Stimulated activated naive CD8-positive, alpha-beta T cell treated with anti-CD3 and anti-CD28 coated beads, Interleukin-15, Interleukin-2, amounts not matched to agents 100 U/mL and 50 U/mL, for 24 hours (primary cell): ENCODE measurements at places on chromosomes 4 and X.

GRCh38 chr4:76738086-76738931 is 159.6 kb downstream of the SOWAHB start:
- DNase-seq: peak; percentile 43

DNA sequence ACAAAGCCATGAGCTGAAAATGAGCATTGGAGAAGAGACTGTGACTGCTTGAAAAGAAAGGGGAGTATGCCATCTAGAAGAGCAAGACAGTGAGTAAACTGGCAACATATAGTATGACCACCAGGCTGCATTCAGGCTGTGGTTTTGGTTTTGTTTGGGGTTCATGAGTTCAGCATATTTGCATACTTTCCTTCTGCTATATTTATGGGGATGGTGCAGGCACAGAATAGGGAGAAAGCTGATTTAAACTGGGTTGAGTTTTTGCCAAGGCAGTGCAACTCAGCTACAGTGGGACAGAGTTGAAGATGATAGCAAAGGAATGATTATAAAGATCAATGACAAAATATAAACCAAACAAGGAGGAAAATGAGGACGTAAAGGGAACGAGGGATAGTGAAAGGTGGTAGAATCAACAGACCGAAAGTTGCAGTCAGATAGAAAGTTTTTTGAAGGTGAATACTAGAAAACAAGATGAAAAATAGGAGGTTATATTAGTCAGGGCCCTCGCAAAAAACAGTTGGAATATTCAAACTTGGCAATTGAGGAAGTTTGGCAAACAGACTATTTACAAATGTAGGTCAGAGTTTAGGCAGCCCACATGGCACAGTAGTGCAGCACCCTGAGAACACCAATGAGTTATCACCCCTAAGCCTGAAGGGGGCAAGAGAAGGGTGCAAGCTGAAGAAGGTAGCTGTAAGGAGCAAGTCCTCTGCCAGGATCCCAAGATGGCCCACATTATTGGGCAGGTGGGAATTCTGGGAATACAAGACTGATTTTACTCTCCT is 114.8 kb upstream of the MAP9 start:
- DNase-seq: no peak

- no peak for DNase-seq
Measured at GRCh38 chr4:7842384-7843279, 97.0 kb downstream of the AFAP1 start.

DNA sequence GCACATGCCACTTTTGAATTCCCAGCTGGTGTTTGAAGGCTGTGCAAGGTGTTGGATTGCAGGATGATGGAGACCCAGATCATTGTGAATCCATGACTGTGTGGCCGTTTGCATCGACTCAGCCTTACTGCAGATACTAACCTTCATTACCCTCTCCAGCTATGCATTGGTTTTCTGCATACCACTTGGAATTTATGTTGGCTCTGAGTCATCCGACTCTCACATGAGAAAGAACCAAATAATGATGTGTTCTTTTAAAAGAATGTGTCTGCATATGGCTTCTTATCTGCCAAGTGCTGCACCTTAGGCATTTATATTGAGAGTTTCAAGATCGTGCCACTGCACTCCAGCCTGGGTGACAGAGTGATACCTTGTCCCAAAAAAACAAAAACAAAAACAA is 106.7 kb upstream of the PRKX start:
- DNase-seq: no peak

DNA sequence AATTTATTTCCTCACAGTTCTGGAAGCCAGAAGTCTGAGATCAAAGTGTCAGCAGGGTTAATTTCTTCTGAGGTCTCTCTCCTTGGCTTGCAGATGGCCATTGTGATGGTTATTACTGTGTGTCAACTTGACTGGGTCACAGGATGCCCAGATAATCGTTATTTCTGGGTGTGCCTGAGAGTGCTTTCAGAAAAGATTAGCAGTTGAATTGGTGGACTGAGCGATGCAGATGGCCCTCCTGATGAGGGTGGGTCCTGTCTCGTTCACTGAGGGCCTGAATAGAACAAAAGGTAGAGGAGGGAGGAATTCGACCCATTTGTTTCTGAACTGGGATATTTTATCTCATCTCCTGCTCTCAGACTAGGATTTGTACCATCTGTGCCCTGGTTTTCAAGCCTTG is 15.7 kb downstream of the SMIM43 start:
- DNase-seq: no peak
